ENCODE measurements at places on chromosomes 16 and 17. TPM values are rescaled to one million over a fixed set of nuclear protein-coding genes. Genes with fewer than 3 reads are reported as not detected.

DNA sequence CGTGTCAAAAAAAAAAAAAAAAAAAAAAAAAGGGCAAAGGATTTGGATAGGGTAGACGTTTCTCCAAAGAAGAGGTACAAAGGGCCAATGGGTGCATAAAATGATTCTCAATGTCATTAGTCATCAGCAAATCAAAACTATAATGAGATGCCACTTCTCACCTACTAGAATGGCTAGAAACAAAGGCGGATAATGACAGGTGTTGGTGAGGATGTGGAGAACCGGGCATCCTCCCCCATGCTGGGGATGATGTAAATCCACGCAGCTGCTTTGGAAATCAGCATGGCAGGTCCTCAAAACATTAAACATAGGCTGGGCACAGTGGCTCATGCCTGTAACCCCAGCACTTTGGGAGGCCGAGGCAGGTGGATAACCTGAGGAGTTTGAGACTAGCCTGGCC lies 9.4 kb downstream of the ITGAX start:
- no peak for DNase-seq

- no peak for DNase-seq
Observed at GRCh38 chr16:87490096-87490798, 2.6 kb downstream of the ZCCHC14 start.

DNA sequence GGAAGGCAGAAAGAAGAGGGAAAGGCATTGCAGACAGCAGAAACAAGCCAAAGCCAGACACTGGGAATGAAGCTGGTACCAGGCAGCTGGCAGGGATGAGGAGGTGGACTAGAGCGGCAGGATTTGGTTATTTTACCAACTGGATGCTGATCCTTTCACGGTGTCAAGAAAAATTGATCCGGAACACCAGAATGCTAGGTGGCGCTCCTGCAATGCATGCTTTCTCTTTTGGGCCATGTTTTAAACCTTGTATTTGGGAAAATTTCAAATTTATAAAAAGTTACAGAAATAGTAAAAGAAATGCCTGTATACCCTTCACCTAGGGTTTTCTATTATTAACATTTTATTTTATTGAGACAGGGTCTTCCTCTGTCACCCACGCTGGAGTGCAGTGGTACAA lies 224.7 kb downstream of the SOX9 start:
- DNase-seq: no peak

GRCh38 chr17:9292561-9292941 lies 271.2 kb downstream of the NTN1 start:
- no peak for DNase-seq

DNA sequence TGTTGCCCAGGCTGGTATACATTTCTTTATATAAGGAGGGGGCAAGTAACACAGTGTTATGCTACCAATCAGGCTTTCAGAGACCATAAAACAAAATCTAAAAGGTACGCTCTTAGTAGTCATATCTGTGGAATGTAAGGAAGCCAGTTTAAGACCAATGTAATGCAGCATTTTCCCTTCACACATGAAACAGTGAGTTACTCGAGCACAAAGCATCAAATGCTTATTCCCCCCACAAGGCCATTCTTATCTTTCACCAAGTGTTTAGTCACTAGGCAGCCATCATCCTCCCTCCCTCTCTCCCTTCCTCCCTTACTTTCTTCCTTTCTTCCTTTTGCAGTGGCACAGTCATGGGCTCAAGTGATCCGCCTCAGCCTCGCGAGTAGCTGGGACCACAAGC lies 12.8 kb downstream of the HMOX2 start:
- no peak for DNase-seq

- DNase-seq: peak; percentile 53
Observed at GRCh38 chr17:55285340-55286301, 20.9 kb downstream of the HLF start.

SDR42E2 gene
- not detected for total RNA-seq
